CD4-positive, alpha-beta T cell treated with Interleukin-17A for 4 hours (primary cell): ENCODE measurements at places on chromosomes 12 and 14.

GRCh38 chr12:107891967-107892366, 117.5 kb downstream of the ASCL4 start:
- no peak for DNase-seq

DNA sequence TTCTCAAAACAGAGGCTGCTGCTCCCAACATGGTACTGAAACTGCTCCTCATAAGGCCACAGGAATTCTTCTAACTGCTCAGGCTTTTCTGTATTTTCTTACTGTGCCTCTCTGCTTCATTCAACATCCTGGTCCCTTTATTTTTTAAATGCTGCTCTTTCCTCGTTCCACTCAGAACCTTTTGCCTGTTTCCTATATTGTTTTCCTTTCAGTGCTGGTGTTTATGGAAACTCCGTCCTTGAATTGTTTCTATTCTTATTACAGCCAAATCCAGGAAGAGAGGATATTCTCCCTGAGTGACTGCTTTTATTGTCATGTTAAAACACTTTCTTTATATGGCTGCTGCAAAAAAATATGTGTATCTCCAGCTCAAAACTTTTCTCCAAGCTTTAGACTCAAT, 173.0 kb upstream of the E2F7 start:
- no peak for DNase-seq

DNA sequence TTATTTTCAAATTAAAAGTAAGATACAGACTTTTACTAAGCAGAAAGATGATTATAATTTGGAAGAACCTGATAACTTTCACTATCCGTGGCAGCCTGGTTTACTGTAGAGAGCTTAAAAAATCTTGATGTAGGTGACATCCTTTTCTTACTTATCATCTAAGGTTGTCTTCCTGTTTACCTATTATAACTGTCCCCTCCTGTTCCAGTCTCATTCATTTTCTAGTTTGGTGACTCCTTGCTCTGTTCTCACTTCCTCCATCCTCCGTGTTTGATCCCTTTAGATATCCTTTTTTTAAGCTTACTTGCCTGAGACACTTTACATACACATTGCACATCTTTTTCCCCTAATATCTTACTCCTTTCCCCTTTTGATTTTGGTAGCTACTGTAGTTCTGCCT, 27.5 kb downstream of the CCDC91 start:
- no peak for DNase-seq

- DNase-seq = peak; percentile 65
Observed at GRCh38 chr12:40010899-40011774, 94.7 kb downstream of the SLC2A13 start.

- peak; percentile 14 for DNase-seq
Observed at GRCh38 chr14:36604757-36605505, 22.5 kb upstream of the NKX2-8 start.

DNA sequence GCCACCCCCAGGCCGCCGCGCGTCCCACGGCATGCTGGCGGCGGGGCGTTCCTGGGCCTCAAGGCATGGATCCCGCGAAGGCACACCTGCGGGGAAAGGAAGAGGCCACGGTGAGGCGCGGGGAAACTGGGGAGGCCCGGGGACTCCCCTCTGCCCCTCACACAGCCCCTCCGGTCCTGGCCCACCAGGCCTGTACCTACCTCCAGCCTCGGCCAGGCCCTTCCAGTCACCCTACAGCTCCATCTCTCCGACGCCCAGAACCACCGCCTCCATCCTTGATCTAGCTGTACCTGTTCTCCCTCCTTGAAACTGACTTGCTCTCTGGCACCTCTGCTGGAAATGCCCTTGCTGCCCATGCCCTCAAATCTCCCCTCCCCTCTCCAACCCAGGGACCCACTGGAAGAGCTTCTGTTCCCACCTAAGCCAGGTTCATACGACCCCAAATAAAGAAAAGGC, 1.7 kb downstream of the ANKRD9 start:
- DNase-seq = no peak

DNA sequence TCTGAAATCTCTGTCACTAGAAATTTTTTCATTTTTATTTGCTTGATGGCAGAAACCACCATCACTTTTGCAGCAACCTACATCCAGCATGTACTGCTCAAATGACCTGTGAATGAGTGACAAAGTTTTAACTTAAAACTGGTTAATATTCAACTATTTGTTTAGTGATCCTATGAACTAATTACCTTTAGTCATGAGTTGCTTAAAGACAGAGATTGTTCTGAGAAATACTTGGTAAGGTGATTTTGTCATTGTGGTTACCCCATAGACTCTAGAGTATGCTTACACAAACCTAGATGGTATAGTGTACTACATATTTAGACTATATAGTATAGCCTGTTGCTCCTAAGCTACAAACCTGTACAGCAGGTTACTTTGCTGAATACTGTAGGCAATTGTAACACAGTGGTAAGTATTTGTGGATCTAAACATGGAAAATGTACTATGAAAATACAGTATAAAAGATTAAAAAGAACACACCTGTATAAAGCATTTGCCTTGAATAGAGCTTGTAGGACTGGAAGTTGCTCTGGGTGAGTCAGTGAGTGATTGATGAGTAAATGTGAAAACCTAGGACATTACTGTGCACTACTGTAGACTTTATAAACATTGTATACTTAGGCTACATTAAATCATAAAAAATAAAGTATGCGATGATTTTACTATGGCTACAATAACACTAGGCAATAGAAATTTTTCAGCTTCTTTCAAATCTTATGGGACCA, 256.6 kb upstream of the PPFIA2 start:
- no peak for DNase-seq

GRCh38 chr12:50070314-50071060, 13.1 kb downstream of the ASIC1 start:
- DNase-seq = peak; percentile 82

DNA sequence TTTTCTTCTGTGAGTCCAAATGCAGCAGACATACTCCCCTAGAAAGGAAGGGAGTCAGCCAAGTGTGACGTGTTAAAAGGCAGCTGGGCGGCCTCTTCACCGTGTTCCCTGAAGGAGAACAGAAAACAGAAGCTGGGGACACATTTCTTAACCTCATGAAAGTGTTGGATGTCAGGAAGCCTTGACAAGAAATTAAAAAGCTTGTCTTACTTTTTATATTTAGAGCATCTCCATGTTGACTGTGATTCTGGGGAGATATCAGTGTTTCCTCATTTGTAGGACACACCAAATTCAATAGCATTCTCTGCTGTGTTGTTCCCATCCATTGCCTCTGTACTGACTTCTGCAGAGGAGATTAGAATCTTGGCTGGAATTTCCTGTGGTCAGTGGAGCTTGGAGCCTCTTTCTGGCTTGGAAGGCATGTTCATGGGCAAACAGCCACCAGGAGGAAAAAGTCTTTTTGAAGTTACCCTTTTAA, 93.7 kb downstream of the RMST start:
- no peak for DNase-seq

GRCh38 chr14:22333422-22334274, 255.4 kb downstream of the DAD1 start:
- no peak for DNase-seq

GRCh38 chr12:54725233-54725843, 77.2 kb upstream of the DCD start:
- no peak for DNase-seq

DNA sequence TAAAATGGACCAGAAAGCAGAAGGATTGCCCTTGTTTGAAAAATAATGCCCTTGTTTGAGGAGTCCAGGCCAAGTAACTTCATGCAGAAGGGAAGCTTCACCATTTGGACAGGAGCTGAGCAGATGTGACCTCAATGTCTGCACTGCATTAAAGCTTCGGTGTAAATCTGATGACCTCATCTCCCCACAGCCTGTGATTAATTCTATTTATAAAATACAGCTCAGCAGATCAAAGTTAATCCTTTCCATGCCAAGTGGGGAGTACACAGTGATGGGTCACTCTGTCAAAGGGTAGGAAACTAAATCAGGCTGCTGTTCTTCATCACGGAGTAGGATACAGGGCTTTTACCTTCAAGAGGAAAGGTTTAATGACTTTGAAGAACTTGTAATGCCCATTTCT, 533.7 kb downstream of the RPS29 start:
- no peak for DNase-seq

- peak; percentile 93 for DNase-seq
Observed at GRCh38 chr12:91382081-91382543, 199.5 kb upstream of the DCN start.

- no peak for DNase-seq
Observed at GRCh38 chr14:64026600-64026999, 173.8 kb downstream of the SYNE2 start.

DNA sequence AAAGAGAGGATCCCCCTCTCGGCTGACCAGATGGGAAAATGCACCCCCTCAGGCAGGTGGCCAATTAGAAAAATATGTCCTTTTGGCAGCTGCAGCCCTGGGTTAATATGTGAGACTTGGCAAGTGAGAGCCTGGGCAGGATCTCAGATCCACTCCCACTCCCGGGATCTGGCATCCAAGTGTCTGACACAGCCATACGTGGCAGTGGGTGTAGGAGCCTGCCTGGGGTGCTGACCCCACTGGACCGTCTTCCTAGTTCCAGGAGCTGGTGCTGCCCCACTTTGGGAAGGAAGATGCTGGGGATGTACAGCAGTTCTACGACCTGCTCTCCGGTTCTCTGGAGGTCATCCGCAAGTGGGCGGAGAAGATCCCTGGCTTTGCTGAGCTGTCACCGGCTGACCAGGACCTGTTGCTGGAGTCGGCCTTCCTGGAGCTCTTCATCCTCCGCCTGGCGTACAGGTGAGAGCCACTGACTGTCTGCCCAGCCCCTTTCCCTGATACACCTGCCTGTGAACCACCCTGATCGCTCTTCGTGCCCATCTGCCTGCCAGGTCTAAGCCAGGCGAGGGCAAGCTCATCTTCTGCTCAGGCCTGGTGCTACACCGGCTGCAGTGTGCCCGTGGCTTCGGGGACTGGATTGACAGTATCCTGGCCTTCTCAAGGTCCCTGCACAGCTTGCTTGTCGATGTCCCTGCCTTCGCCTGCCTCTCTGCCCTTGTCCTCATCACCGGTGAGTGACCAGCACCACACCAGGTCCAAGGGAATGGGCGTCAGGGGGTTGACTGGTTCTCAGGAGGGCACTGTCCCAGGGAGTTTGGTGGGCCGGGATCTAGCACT, 5.8 kb downstream of the NR4A1 start:
- no peak for DNase-seq

DNA sequence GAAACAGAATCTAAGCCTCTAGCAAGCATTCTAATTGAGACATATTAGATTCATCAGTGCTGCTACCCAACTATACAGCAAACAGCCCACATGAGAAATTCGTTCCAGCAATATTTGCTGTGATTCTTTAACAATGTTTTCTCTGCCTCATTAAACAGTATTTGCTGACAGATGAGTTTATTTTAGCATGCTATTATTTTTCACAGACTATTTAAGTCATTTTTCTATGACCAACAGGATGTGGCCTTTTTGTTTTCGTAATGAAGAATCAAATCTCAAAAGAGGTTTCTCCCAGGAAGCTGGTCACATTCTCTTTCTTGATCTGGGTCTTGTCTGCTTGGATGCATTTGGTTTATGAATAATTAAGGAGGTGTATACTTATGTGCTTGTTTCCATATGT, 23.2 kb upstream of the SERPINA12 start:
- DNase-seq = no peak

DNA sequence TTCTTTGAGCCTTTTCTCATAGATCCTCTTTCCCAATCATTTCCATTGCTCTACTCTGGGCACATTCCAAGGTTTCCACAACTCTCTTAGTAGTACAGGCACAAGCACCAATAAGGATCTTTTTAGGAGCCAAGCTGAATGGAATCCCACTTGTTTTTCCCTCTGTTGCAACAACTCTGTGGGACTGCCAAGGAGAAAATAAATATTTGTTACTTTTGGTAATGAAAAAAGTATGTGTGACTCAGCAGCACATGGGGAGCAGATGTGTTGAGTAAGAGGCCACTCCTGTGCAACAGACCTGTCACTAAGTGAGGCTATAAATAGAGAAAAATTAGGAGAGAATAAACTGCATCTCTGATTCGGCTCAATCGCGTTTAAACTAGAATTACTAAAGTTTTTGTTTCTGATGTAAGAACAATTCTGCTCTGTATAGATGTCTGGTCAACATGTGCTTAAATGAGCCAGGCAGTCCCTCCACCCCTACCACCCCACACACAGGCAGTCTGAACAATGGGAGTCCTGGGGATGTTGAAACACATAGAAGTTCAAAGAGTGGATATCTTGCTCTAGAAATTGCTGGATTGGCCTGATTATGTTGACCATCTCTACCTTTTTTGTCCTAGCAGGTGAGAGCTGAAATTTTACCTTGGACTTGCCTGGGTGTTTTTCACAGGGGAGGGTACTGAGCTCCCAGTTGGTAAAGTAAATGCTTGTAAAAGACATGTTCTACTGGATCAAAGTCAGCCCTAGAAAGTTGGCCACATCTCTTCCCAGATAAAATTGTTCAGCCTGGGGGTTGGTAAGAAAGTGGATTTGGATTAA, 244.3 kb upstream of the NOVA1 start:
- DNase-seq = no peak

- DNase-seq = no peak
Observed at GRCh38 chr12:14975457-14975856, 2.6 kb downstream of the PDE6H start.

DNA sequence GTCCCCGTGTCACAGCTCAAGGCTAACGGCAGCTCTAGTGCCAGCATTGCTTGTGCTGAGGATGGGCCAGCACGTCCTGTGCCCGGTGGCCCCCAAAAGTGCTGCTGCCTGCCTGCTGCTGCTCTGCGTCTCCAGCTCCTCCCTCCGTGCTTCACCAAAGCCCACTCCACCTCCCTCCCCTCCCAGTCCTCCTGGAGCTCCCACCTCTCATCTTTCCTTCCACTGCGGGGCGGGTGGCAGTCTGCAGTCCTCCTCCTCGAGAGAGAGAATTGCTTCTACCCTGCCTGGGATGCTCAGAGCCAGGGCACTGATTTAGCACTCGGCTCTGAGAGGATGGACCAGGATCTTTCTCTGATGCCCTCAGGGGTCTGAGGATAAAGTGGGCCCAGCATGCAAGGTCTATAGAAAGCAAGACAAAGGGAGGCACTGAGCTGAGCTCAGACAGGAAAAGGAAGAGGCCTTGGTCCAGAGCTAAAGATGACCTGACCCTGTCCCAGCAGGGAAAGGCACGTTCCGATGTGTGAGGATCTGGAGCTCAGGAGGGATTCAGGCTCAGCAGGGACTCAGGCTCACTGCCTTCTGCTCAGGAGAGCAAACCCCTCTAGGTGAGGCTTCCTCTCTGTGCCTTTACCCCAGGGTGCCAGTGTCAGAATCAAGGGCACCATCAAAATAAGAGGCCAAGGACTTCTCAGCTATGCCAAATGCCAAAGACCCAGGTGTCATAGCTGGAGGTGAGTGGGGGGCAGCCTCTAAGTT, 113.1 kb upstream of the FKBP4 start:
- DNase-seq = no peak

- DNase-seq = no peak
Observed at GRCh38 chr12:4068981-4069669, 195.9 kb upstream of the PARP11 start.

GRCh38 chr12:6199531-6200255, 507 bp upstream of the CD9 start:
- no peak for DNase-seq
